CD4-positive, alpha-beta T cell treated with Interleukin-15 for 1 hour (primary cell): ENCODE measurements at places on chromosomes 4 and X.

DNA sequence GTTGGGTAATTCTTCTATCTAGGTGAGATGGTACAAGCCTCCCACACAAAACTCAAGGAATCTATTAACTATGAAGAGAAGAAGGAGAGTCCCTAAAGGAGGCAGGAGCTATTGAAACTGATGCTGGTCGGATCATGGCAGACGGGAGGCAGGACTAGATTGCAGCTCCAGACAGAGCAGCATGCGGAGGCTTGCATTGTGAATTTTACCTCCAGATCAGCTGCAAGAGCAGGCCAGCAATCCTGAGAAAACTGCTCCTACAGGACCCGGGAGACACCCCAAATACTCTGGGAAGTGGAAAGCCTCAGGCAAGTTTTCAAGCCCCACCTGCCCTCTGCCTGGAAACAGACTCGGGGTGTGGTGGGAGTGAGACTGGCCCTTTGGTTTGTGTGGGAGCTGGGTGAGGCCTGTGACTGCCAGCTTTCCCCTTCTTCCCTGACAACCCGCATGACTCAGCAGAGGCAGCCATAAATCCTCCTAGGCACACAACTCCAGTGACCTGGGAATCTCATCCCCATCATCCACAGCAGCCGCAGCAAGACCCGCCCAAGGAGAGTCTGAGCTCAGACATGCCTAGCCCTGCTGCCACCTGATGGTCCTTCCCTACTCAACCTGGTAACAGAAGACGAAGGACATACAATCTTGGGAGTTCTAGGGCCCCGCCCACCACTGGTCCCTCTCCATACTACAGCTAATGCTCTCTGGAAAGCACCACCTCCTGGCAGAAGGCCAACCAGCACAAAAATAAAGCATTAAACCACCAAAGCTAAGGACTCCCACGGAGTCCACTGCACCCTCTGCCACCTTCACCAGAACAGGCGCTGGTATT is 30.9 kb downstream of the GATB start:
- DNase-seq: no peak

GRCh38 chrX:13515211-13515930 is 54.0 kb upstream of the EGFL6 start:
- no peak for DNase-seq

GRCh38 chr4:91035276-91035675 is 908.1 kb downstream of the CCSER1 start:
- DNase-seq: no peak

- DNase-seq: no peak
Measured at GRCh38 chr4:112954286-112954685, 95.2 kb upstream of the ANK2 start.

- no peak for DNase-seq
Measured at GRCh38 chr4:121339307-121339706, 41.5 kb downstream of the QRFPR start.

DNA sequence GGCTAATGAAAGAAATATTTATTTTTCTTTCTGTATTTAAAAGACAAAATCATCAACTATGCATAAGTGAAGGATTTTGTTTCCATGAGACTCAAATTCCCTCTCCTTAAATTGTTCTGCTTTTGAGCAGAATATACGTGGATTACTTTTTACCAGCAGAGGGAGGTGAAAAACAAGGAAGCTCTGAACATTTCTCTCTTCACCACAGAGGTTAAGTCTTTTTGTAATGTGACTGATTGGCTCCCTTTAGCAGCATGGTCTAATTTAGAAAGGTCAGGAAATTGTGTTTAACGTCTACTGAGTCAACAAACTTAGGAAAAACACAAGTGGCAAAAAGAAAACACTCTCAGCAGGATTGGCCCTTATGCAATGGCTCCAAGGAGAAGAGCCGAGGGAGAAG is 55.1 kb upstream of the F9 start:
- DNase-seq: no peak
